ENCODE measurements at places on chromosomes 11 and 22.

- DNase-seq, result peak; percentile 23
Measured at GRCh38 chr11:71977743-71978418, 20.8 kb upstream of the IL18BP start.

GRCh38 chr11:126216526-126217305 lies 5.1 kb downstream of the FAM118B start:
- no peak for DNase-seq

GRCh38 chr11:15965562-15966250 lies 390.6 kb downstream of the SOX6 start:
- no peak for DNase-seq

- DNase-seq, result no peak
Measured at GRCh38 chr11:113553235-113553634, 78.0 kb upstream of the DRD2 start.

GRCh38 chr11:69832561-69833413 lies 13.6 kb upstream of the FGF3 start:
- no peak for DNase-seq

Measured in stimulated activated CD4-positive, alpha-beta T cell treated with anti-CD3 and anti-CD28 coated beads, Interleukin-12 subunit alpha, Interleukin-12 subunit beta, amount 100 ng/mL, for 4 hours (primary cell).